Activated naive CD4-positive, alpha-beta T cell treated with anti-CD3 and anti-CD28 coated beads, Interleukin-2, amount 50 U/mL, for 72 hours (primary cell): ENCODE measurements at places on chromosomes 2 and 18. TPM values are rescaled to one million over a fixed set of nuclear protein-coding genes. Genes with fewer than 3 reads are reported as not detected.

DNA sequence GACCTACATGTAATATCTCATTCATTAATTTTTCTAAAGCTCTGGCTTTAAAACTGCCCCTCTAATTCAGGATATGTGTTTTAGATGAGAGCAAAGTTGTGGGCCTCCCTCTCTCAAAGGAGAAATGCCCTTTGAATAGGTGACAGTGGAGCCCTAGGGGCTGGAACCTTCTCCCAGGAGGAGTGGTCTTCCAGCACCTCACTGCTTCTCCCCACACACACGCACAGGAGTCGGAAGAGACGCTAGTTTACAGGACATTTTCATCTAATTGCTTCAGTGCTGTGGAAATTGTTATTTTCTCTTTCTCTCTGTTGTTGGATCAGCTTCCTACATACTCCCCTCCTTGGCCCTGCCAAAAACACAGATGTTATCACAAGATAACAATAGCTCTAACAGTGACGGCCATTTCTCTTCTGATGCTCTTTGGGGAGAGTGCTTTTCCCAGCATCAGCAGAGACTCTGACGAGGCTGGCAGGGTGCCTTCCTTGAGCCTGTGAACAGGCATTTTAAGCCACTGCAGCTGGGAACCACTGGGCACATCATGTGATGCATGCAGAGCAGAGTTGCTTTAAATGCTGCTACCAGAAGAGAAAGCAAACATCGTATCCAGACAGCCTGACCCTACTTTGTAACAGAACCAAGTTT lies 209.4 kb upstream of the SP5 start:
- DNase-seq: no peak

DNA sequence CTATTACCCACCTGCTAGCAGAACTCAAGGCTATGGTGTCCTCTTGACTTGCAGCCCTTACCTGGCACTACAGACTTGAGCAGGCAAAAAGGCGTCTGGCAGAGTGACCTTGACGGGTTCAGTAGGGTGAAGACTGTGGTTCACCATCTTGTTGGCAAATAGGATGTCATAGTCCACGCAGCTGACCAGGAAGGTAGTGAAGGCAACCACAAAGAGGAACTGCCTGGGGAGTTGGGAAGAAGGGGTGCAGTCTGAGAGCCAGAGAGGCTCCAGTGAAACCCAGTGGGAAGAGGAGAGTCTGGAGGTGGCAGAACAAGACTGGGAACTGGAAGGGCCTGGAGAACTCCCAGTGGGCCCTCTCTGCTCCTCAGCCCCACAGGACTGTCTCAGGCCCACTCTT lies 4.1 kb downstream of the ATG9A start:
- DNase-seq: no peak

- DNase-seq: no peak
Measured at GRCh38 chr2:12076810-12077209, 330.4 kb downstream of the LPIN1 start.

DNA sequence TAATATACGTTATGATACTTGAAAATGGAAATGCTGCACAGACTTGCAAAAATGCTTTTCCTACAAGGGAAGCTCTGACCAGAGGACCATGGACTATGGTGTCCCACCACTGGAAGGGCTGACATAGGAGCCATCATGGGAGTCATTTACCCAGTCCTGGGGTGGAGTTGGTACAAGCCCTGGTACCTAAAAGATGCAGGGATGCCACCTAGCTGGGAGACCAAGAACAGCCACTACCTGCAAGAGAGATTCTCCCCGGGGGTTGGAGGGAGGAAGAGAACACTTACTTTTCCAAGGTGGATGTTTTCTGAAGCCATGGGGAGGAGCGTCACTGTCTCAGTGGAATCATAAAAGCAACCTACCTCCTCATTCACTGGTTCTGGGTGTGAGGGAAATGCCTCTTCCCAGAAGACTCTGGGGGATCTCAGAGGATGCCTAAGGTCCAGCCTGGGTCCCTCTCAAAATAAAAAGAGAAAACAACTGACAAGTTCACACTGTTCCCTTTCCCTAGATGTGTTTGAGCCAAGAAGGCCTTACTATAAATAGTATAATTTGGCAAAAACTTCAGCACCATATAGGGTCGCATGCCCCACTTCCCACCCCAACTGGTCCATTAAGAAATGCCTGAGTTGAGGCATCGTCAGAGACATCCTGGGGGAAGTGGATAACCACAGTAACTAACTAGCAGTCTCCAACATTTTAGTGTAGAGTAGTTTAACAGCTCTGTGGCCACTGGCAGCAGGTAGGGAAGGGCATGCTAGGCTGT lies 39.9 kb downstream of the REEP1 start:
- DNase-seq: no peak

Gene RGPD4
- 0.16 TPM for total RNA-seq

DNA sequence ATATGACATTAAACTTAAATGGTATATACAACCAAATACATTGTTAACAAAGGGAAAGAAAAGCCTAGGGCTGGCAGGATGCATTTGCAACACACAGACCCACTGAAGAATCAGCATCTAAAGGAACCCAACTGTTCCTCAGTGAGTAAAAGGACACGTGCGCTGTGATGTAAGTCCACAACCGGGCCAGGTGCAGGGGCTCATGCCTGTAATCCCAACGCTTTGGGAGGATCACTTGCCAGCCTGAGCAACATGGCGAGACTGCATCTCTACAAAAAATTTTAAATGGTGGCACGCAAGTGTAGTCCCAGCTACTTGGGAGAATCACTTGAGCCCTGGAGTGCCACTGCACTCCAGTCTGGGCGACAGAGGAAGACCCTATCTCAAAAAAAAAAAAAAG lies 3.9 kb downstream of the DTNB start:
- DNase-seq: no peak

- DNase-seq: no peak
Measured at GRCh38 chr2:5660591-5660990, 31.6 kb upstream of the SOX11 start.

GRCh38 chr2:40324656-40325055 lies 127.2 kb downstream of the SLC8A1 start:
- DNase-seq: no peak

- DNase-seq: no peak
Measured at GRCh38 chr18:48393776-48394175, 15.4 kb downstream of the ZBTB7C start.

- no peak for DNase-seq
Measured at GRCh38 chr18:766550-766860, 45.5 kb downstream of the YES1 start.

DNA sequence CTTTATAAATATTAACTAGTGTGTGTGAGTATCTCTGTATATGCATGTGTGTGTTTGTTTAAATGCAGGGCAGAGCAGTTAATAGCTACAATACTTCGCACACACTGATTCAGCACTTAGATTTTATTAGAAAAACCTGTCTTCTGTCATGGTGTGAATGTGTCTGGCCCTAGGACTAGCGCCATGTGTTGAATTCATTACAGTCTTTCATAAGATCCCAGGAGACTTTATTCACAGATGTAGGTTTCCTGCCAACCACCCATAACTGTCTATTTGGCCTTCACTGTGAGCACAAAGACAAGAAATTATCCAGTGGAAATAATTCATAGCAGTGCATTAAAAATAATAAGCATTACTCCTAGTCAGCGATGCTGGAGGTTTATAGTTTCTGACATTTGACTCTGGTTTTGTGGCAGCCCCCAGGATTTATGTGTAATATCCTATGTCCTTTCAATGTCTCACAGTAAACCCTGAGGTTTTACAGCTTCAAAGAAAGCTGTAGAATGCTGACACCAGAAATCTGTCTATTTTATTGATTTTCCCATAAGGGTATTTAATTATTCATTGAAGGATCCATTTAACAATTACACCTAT lies 93.9 kb downstream of the ZNF804A start:
- no peak for DNase-seq

DNA sequence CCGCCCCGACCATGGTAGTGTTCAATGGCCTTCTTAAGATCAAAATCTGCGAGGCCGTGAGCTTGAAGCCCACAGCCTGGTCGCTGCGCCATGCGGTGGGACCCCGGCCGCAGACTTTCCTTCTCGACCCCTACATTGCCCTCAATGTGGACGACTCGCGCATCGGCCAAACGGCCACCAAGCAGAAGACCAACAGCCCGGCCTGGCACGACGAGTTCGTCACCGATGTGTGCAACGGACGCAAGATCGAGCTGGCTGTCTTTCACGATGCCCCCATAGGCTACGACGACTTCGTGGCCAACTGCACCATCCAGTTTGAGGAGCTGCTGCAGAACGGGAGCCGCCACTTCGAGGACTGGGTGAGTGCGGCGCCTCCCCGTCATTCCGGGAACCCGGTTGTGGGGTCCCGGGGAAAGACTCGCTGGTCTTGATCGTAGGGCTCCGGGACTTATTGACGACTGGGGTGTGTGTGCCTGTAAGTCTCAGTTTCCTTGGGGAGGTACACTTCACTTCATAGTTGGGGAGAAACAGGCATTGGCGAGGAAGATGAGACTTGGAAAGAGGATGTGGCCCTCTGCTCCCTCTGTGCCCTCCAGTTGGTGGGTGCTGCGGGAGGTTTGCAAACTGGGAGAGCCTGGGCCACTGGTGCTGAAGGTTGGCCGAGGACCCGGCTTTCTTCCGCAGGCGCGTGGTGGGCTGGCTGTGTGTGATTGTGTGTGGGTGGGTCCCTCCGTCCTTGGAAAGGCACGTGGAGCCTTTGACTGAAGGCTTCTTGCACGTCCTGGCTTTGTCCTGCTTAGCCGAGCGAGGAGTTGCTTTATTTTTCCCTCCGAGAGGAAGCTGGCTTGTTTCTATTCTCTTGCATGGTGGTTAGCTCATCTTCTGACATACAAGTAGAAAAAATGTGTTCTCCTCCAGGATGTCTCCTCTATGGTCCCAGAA lies 886 bp downstream of the PRKCE start:
- peak; percentile 17 for DNase-seq

Gene LRRTM4
- not detected for total RNA-seq

DNA sequence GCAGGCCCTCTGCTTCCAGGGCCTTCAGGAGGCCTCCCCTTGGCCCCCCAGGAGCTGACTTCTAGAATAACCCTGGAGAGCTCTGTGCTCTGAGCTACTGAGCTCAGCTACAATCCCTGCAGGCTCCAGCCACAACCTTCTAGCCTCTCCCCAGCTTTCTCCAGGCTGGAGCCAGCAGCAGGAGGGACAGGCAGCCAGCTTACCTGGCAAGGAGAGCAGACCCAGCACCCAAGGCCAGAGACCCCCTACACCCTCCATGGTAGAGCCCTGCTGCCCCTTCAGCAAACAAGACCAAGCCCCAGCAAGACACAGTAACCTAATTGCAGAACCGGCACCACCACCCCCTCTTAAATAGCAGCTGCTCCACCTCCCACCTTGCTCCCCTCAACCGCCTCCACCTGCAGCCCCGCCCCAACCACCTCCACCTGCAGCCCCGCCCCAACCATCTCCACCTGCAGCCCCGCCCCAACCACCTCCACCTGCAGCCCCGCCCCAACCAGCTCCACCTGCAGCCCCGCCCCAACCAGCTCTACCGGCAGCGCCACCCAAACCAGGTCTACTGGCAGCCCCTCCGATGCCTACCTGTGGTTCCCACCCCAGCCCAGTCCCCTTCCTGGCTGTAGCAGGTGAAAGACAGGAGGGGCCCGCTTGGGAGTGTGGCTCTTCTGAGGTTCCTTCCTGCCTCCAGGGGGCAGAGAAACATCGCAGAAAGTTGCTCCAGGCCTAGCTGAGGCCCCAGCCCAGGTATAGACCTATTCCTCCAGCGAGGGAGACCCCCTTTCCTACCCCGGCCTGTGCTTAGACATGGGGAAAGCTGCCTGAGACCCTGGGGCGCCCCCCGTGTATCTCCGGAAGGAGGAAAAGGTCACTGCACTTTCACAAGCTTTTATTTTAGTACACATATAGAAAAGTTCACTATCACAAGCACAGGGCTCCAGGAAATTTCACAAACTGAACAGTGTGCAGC lies at the start of gene ASTL:
TSS of gene ASTL (minus strand) at position 324 of the 967 bp plus-strand sequence. CDS start at position 258, 66 bp downstream.
- DNase-seq: peak; percentile 62

Gene CPS1
- total RNA-seq: 1.5 TPM

DNA sequence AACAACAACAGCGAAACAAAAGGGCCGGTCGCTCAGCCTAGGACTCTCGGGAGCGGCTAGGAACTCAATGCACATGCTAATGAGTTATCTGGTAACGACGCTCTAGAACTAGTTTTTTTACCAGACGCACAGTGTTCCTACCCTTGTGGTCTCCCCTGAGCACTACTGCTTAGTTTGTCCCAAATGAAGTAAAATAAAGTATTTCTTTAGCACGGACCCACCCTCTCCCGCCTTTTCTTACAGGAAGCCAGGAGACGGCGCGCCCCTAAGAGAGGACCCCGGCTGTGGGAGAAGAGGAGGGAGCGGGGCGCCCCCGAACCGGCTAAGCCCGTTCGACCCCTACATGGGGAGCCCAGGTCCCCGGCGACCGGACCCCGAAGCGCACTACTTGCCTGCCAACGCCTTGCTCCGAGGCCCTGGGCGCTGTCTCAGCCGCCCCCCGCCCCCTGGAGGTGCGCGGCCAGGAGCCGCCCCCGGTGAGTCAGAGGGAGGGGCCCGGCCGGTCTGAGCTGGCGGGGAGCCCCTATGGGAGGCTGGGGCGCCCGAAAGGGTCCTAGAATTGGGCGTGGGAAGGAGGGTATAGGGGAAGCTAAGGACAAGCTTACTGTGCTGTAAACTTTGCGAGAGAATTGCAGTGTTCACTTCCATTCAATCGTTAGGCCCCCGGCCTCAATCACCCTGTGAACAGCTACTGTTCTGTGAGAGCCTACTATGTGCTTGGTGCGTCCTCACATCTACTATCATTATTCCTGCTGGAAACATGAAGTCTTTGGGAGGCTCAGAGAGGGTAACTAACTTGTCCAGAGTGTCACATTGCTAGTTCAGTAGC lies 3.6 kb upstream of the CAPG start:
- peak; percentile 62 for DNase-seq

Gene COLEC11
- total RNA-seq: not detected

Gene TMEM169
- 1.8 TPM for total RNA-seq

GRCh38 chr2:152743002-152743401 lies 24.6 kb downstream of the ARL6IP6 start:
- no peak for DNase-seq

- DNase-seq: peak; percentile 4
Measured at GRCh38 chr2:38146275-38146906, 70.4 kb upstream of the CYP1B1 start.

DNA sequence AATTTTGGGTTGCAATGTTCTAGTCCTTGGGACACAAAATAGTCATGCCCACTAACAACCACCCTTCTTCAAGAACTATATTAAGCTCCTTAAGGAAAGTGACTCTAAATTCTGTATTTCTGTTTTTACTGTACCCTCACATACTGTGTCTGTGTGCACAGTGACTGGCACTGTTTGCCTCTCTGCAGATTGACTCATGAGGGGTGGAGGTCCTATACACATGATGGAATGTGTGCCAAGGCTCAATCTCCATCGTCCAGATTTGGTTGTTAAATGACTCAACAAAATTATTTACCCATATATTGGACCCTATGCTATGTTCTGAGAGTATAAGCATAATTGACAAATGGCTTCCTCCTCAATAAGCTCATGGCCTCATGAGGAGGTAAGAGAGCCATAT lies 126.6 kb upstream of the CWC22 start:
- no peak for DNase-seq
